ENCODE measurements at places on chromosomes 6 and 20. TPM values are rescaled to one million over a fixed set of nuclear protein-coding genes. Genes with fewer than 3 reads are reported as not detected.

- no peak for DNase-seq
Measured at GRCh38 chr20:43263226-43263625, 73.5 kb upstream of the PTPRT start.

DNA sequence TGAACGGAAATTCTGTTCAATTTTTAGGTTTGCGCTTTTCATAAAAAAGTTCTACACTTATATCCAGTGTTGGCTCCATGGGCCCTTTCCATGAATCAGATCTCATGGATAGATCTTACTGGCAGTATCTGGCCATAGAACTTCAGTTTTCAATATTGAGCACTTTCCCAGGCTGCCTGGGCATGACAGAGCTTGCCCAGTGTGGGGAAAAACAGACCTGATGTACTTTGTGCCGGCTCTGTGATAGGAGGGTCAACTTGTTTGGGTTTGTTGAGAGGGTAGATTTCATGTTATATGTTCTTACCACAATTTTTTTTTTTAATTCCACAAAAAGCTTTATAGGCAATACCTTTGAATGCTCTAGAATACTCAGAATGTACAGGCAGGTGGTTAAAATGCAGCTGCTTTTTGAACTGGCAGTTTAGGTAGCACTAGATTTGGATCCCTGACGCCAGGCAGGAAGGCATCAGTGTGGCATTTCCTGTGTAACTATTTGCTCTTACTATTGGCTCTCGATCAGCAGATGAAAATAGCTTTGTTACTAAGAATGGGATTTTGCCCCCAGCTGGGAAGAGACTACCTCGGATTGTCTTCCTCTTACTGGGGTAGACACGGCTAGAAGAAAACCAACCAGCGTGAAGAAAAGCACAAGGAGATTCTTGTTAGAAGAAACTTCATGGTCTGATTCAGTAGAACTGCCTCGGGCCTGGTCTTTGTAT, 404.9 kb upstream of the SOX4 start:
- DNase-seq: no peak

- DNase-seq: no peak
Measured at GRCh38 chr20:63979229-63979556, 249 bp downstream of the SAMD10 start.

GRCh38 chr6:708237-708598, 15.3 kb upstream of the EXOC2 start:
- DNase-seq: no peak

The IPCEF1 gene
- 3.1 TPM for total RNA-seq

The HAO1 gene
- total RNA-seq: not detected

The PTK7 gene
- total RNA-seq: 134 TPM

The RPL7L1 gene
- 88.1 TPM for total RNA-seq

The RCAN2 gene
- total RNA-seq: 6.4 TPM

The TRIM15 gene
- total RNA-seq: not detected

Measured in uterus (tissue), 4 donors.